Stimulated activated CD8-positive, alpha-beta memory T cell treated with anti-CD3 and anti-CD28 coated beads, Interleukin-4, amount 100 ng/mL, for 1 hour (primary cell): ENCODE measurements at places on chromosomes 6 and 20.

- DNase-seq: no peak
These were observed 2.5 kb downstream of the WTAP start for GRCh38 chr6:159729598-159730331.

GRCh38 chr6:45047573-45047972 is 280.6 kb upstream of the RUNX2 start:
- no peak for DNase-seq

DNA sequence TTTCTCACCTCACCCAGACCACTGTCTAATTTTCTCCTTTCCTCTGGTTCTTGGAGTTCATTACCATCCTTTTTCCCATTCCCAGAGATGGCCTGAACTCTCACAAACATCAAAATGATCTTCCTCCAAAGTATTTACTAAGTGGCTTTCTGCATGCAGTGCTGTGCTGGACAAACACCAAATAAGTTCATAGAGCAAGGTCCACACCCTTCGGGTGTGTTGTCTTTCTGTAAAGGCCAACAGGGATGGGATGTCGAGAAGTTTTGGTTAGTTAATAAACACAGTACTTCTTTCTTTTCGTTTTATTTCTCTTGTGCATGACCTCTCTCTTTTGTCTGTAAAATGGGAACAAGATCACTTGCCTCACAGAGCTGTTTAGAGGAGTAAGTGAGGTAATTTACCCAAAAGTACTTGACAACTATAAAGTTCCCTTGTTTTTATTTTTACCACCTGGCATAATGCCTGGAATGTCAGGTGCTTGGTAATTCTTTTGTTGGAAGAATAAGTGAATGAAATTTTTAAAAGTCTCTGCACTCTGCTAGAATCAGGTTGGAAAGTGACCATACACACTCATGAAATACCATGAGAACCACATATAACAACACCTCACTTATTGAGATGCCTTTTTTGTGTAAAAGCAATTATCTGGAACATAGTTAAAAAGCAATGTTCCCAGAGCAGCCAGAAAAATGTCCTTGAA is 22.8 kb upstream of the CCN6 start:
- no peak for DNase-seq

DNA sequence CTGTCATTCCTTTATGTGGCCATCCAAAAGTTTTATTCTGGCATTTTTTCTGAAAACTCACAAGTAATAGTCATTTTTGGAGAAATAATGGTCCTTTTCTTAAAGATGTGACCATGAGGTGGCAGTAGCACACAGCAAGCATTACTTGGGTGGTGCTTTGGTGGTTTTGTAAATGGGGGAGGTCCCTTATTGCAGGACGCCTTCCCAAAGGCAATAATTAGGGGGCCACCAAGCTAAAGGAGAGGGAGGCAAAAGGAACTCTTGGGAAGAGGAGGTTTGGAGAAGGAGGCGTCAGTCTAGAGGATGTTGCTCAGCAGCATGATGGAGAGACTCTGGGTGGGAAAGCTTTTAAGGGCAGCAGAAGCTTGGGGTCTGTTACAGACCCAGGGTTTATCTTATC is 422.6 kb upstream of the MMS22L start:
- DNase-seq: no peak

DNA sequence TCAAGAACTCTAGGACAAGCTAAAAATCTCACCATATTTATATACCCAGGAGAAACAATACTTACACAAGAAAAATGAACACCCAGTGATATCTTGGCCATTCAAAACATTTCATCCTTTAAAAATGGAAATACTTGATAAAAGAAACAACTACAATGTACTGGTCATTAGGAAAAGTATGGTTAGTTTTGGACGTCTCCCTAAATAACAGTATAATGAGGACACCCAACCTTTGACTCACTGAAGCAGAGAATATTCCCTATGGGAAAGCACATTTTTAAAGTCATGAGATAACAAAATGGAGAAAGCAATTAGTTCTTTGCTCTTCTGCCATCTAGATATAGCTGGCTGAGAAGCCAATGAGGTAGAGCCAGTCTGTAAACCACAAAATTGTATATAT is 164.4 kb downstream of the TBX18 start:
- no peak for DNase-seq

DNA sequence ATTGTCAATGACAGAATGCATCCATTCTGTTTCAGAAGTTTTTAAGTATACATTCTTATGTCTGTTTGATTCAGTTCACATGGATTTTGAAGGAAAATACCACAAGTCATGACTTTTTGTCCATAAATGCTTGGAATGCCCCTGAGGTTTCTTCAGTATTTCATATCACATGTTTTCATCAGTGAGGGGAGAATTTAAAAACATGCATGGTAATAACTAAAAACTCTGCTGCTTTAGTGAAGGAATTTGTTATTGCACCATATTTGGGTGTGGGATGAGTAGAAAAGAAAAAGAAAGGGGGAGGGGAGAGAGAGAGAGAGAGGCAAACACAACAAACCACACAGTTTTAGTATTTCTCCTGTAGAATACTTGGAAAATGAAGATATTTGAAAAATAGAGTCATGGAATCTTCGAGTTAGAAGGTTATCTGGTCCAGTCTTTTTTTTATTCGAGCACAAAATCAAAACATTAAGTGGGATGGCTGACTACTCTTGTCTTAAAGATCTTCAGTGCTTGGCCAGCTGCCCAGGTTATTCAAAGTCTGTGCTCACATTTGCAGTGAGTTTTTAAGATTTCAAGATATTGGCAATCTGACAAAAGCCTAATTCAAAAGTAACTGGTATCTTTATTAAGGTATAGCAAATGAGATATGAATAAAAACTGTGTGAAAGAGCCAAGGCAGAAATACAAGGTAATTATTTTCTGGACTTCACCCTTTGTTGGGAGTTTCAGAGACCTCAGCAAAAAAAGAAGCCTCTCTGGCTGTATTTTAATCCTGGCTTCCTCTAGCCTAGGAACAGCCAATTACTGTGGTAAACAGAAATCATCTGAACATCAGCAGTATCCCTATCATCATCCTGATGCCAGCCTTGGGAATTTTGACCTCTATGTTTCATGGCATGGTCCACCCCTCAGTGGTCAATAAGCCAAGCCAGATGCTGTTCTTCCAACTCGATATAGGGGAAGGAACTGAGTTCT is 687.9 kb upstream of the CITED2 start:
- DNase-seq: no peak
